ENCODE measurements at places on chromosomes 5 and 9. TPM values are rescaled to one million over a fixed set of nuclear protein-coding genes. Genes with fewer than 3 reads are reported as not detected.

DNA sequence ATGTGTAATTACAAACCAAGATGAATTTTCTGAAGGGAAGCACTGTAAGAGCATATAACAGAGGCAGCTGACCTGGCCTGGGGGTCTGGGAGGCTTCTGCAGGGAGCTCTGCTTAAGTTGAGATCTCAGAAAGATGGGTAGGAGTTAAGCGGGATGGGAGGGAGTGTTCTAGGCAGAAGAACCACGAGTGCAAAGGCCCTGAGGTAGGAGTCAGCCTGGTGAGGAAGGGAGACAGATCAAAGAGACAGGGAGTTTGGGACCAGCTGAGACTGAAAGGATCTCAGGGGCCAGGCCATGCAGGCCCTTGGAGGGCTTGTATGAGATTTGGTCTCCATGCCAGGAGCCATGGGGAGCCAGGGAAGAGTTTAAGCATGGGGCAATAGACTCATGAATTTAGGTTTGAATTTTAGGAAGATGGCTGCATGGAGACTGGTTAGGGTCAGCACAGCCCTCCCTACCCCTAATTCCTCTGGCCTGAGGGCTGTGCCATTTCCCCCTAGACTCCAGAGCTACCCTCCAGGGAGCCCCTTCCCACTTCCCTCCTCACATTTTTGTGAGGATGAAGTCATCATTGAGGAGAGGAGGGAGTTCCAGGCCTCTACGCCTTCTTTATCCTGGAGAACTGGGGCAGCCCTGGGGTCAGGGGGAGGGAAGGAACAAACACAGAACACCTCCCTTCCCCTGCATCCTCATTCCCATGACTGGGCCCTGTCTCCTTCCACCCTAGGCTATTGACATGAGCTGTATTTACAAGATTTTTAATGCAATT, 4.8 kb upstream of the ARAP3 start:
- DNase-seq, result no peak

- DNase-seq, result no peak
Observed at GRCh38 chr9:137813167-137813566, 64.4 kb upstream of the CACNA1B start.

DNA sequence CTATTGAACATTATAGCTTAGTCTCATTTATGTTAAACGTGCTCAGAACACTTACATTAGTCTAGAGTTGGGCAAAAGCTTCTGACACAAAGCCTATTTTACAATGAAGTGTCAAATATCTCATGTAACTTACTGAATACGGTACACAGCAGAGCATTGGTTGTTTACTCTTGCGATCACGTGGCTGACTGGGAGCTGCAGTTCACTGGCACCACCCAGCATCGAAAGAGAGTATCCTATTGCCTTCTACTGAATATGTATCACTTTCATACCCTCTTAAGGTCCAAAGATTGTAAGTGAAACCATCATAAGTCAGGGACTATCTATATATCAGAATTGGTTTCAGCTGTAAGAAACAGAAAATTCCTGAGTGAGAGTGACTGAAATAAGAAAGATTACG, 42.6 kb upstream of the OSMR start:
- DNase-seq, result no peak

DNA sequence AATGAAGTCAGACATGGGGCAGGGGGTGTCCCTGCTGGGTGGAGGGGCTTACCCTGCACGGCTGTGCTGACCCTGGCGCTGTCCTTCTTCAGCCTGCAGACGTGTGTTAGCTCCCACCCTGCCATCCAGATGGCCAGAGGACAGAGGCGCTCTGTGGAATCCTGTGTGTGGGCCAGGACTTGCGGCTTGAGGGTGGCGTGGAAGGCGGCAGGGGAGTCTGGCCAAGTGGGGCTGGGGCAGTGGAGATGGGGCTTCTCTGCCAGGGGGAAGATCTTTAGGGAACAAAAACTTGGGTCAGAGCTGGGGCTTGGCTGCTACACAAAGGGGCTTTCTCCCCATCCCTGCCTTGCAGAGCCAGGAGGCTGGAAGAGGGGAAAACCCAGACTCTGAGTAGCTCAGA, 46.5 kb upstream of the SYNPO start:
- DNase-seq, result no peak

DNA sequence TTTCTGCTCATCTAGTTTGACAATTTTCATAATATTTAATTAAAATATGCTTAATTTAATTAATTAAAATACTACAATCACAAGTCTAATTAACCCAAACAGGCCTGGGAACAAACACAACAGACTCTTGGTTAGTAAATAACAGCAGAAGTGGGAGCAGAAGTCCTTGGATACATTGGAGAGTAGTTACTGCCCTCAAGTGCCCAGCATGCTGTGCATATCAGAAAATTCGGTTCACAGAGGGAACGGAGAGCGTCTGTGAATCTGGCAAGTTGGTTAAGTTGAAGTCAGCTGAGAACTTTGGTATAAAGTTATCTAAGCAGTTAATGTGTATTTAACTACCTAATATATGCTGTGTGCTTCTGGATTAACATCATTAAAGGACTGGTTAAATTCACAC, 87.0 kb upstream of the ATG10 start:
- DNase-seq, result no peak

- no peak for DNase-seq
Observed at GRCh38 chr9:94825611-94825958, 99.1 kb downstream of the AOPEP start.

- DNase-seq, result no peak
Observed at GRCh38 chr9:99515093-99515492, 293.0 kb downstream of the SEC61B start.

GRCh38 chr9:113393281-113393680, 7.8 kb downstream of the ALAD start:
- DNase-seq, result no peak

Gene DRD1
- total RNA-seq, result 0.13 TPM

Gene CSNK1G3
- total RNA-seq, result 40.0 TPM

Gene NIM1K
- 0.79 TPM for total RNA-seq

Gene C1QTNF2
- total RNA-seq, result 0.47 TPM

Gene CCDC183
- 2.8 TPM for total RNA-seq

Data from omental fat pad (tissue), 4 donors.